HFFc6 (cell line): ENCODE measurements at places on chromosomes 4 and X.

DNA sequence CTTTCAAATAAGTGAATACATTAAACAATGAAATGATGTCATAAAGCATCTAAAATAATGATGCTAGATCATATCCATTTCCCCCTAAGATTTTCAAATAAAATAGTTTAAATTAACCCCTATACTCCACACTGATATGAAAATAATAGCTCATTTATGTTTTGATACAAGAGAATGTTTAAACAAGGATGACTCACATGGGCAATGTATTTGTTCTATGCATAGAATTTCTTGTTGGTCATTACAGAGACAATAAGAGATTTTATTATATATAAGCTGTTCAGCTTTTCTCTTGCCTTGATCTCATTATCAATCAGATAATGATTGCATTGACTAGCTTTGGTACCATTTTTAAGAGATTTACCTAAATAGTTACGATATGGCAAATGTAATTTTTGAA is 411.7 kb downstream of the ARHGAP24 start:
- DNase-seq: no peak

- DNase-seq: peak; percentile 9
Observed at GRCh38 chrX:13153796-13154195, 109.4 kb upstream of the FAM9C start.

- no peak for DNase-seq
Observed at GRCh38 chr4:82969414-82969813, 41.2 kb downstream of the LIN54 start.

GRCh38 chr4:128346054-128346716 is 58.6 kb upstream of the PGRMC2 start:
- DNase-seq: no peak

- DNase-seq: no peak
Observed at GRCh38 chr4:108391701-108392455, 223.1 kb upstream of the LEF1 start.

DNA sequence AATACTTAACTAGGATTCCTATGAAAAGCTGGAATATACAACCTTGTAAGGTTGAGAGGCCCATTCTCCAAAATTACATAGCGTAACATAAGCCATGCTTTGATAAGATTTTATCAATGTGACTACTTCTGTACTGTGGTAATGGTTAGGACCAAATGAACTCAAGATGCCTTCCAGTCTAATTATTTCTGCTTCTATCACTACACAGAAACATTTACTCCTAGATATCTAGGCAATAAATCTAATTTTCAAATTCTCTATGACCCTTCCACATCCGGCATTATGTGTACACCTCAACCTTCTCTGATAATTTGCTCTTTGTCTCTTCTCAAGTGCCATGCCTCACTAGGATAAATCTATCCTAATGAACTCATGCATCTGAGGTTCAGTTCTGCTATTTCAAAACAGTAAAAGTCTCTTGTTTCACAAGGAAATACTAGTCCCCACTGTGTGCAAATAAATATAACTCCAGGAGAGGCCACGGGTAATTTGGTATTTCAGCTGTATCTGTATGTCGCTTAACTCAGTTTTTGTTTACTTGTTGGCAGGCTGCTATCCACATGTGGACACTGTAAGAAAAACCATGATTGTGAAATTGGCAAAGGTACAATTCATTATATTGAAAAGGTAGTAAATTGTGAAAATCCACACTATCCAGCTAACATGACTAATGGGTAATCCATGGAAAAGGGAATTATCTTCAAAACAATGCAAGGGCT is 93.3 kb downstream of the PRDM5 start:
- DNase-seq: no peak

DNA sequence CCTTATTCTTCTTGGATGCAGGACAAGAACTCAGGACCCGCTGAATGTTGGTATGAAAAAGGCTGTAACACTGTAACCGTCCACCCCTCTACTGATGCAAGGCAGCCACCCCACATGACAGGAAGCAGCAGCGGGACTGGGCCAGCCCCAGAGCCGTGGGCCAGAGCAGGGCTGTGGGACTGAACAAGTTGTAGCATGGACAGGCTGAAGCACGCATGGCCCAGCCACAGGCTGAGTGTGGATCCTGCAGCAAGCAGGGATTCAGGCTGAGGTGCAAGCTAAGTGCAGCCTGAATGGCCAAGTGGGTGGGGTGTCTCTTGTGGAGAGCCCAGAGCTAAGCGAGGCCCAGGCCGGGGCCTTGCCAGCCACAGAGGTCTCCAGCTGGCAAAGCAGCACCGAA is 632.2 kb downstream of the SPOCK3 start:
- DNase-seq: no peak

DNA sequence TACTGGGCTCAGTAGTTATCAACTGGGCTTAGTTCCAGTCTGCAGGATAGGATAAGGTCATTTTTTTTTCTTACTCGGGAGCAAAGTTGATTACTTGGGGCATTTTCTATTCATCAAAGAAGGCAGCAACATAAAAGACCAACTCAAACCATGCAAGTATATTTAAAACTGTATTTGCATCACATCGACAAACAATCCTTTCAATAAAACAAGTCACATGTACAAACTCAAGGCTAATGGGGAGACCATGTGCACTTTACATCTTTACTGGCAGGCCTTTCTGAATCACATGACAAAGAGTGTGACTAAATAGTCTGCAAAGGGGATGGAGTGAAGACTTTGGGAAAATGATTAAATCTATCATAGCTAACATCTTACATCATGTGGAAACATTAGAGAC is 610.4 kb upstream of the BOD1L1 start:
- no peak for DNase-seq

GRCh38 chrX:146907391-146908240 is 93.1 kb upstream of the CXorf51A start:
- DNase-seq: no peak

- DNase-seq: no peak
Observed at GRCh38 chrX:120568035-120568434, 7.3 kb upstream of the CUL4B start.

GRCh38 chrX:82666355-82666754 is 841.7 kb upstream of the POU3F4 start:
- DNase-seq: no peak

DNA sequence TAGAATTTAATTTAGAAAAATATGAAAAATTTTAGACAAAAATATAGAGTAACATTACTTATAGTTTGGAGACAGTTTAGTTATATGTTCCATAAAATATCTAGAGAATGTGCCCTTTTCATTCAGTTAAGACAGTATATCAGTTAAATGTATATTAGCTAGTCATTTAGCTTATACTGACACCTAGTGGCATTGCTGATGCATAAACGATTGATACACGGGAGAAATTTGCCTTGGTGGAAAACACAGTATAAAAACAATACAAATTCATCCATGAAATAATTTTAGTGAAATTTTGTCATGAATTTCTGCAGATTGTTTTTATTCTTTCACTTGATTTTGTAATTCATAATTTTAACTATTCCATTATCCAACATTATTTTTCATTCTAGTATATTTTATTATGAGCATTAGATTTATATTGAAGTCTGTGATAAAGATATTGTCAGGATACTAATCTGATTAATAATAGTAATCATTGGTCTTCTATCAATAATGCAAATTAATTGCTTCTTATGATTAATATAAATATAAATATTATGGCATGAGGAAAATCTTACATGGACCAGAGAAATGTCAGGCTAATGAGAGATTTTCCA is 219.0 kb downstream of the TLL1 start:
- peak; percentile 31 for DNase-seq

GRCh38 chr4:2060611-2061185 is 1.6 kb downstream of the NAT8L start:
- no peak for DNase-seq

- DNase-seq: no peak
Observed at GRCh38 chr4:154616731-154617130, 4.3 kb upstream of the FGG start.

DNA sequence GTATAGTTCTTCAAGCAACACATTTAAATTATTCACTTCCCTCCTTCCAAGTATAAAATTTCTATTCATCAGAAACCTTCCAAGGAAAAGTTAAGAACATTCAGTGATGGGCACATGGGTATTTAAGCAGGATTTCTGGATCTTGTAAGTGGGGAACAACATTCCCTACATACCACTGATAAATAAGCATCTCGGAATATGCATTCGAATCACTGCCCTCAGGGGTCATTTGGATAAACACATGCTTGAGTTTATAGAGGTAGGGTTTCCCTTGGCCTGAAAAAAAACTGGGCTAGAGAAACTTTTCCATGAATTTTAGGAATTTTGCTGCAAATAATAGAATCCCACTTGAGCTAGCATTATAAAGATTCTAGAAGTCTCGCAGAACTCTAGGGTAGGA is 143.9 kb downstream of the SOX3 start:
- DNase-seq: no peak

GRCh38 chrX:147910607-147911006 is 1.1 kb upstream of the FMR1 start:
- DNase-seq: no peak

DNA sequence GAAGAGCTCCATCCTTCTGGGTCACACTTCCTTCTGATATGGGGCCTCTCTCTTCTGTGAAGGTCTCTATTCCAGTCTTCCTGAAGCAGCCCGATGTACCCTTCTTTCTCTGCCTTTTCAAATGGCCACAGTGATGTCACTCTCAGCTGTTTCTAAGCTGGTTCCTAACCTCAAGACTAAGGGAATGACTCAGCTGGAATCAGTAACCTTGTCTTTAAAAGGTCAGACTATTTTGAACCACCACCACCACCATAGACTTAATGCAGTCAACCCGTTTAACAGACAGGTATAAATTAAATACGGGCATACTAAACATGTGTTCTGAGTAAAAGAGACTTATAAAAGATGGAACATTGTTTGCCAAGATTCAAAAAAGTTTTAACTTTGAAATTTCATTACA is 121.0 kb downstream of the PPA2 start:
- DNase-seq: peak; percentile 10

- no peak for DNase-seq
Observed at GRCh38 chr4:44538534-44538933, 89.9 kb upstream of the KCTD8 start.

DNA sequence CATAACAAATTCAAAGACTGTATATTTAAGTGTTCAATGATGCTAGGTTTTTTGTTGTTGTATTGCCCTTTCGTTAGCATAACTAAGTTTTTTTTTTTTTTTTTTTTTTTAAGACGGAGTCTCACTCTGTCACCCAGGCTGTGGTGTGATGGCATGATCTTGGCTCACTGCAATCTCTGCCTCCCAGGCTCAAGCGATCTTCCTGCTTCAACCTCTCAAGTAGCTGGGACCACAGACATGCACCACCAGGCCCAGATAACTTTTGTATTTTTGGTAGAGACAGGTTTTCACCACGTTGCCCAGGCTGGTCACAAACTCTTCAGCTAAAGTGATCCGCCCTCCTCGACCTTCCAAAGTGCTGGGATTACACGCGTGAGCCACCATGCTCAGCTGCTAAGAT is 7.0 kb downstream of the SH3BGRL start:
- DNase-seq: no peak

- peak; percentile 21 for DNase-seq
Observed at GRCh38 chrX:103513476-103514108, 5.7 kb downstream of the RAB40A start.

GRCh38 chr4:52611030-52611555 is 48.0 kb downstream of the USP46 start:
- DNase-seq: no peak

DNA sequence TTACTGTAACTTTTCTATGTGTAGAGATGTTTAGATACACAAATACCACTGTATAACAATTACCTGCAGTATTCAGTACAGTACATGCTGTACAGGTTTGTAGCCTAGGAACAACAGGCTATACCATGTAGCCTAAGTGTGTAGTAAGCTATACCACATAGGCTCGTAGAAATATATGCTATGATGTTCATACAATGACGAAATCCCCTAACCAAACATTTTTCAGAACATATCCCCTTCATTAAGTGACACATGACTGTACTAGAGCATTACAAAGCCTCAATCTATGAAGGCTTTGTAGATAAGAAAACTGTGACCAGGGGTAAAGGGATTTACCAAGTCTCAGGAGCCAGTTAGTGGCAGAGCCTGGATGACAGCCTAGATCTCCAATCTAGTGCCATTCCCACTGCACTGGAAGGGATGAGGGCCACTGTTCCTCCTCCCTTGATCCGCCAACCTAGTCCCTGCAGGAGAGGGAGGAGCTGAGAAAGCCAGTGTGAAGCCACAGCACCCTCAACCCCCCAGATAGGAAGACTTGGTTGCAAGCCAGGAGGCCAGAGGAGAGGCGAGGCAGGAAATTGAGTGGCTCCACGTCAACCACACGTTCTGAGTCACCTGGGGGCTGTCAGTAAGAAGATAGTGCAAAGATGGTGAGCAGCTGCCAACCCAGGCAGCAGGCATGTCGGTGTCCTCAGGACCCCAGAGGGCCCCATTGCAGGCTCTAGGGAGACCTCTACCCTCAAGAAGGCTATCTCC is 227.7 kb downstream of the BCOR start:
- peak; percentile 37 for DNase-seq

GRCh38 chrX:13891377-13892140 is 74.7 kb upstream of the GPM6B start:
- no peak for DNase-seq

DNA sequence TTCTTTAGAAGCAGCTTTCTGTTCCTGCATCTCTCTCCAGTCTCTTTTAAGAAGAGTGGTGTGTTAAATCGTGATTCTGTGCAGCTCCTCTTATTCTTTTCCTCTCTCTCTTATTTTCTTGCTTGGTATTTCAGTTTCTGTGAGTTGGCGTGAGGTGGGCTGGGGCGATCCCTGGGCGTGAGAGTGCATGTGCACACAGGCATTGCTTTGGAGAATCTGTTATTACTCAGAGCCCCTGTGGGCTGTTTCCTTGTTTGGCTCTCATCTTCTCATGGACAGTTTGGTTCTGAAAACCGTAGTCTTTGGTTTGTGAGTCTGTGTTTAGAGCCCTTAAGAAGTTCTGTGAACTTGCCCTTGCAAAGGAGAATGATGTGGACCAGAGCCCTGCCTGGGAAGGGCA is 97.2 kb upstream of the CLNK start:
- DNase-seq: no peak

DNA sequence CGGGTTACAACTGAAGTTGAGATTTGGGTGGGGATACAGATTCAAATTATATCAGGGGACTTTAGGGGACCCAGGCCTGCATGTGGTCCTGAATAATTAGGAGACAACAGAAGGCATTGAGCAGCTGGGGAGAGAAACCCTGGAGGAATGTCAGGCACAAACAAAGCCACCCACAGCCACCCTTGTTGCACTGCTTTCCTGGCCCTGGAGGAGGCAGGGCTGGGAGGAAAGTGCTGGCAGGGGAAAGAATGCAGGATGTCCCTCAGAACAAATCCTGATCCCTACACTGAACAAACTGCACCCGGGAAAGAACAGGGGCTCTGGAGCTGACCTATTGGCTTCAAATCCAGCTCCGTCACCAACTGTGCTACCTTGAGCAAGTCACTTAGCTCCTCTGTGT is 214.1 kb upstream of the ATP6AP2 start:
- DNase-seq: no peak

GRCh38 chr4:15398732-15399131 is 29.1 kb upstream of the C1QTNF7 start:
- DNase-seq: no peak

DNA sequence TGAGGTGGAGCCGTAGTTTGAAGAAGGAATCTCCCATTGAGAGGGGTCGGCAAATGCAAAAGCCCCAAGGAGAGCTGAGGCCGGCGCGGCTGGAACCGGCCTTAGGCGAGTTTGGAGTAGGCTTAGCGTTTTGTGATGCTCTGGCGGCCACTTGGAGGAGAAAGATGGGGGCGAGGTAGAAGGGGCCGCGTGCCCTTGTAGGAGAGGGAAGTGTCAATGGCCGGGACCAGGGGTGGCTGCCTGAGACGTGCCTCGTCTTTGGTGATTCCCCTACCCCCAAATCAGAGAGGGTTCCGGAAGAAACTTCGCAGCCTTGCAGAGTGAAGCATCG is 11.7 kb downstream of the MSX1 start:
- no peak for DNase-seq
